ENCODE measurements at places on chromosomes 2 and 18.

- DNase-seq = no peak
Measured at GRCh38 chr2:47868611-47869352, 37.5 kb downstream of the FBXO11 start.

- no peak for DNase-seq
Measured at GRCh38 chr2:100581277-100581612, 18.5 kb downstream of the PDCL3 start.

DNA sequence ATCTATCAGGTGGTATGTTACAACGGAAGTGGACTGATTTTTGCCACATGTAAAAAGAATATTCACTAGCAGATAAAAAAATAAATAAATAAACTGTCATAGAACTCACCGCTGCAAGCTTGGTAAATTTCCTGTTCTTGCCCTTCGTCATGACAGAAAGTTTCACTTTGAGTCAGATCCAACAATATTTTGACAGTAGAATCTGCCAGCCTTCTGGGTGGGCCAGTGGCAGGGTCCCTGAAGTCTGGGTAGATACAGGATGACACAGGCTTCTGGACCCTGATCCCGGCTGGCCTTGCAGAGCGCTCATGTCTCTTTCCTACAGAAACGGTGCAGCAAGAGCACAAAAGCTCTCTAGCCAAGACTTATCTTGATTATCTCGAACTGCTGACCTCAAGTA lies 97.8 kb upstream of the PMAIP1 start:
- no peak for DNase-seq

- no peak for DNase-seq
Measured at GRCh38 chr2:80896576-80896975, 592.0 kb upstream of the LRRTM1 start.

- no peak for DNase-seq
Measured at GRCh38 chr2:197324801-197325200, 14.2 kb upstream of the ANKRD44 start.

DNA sequence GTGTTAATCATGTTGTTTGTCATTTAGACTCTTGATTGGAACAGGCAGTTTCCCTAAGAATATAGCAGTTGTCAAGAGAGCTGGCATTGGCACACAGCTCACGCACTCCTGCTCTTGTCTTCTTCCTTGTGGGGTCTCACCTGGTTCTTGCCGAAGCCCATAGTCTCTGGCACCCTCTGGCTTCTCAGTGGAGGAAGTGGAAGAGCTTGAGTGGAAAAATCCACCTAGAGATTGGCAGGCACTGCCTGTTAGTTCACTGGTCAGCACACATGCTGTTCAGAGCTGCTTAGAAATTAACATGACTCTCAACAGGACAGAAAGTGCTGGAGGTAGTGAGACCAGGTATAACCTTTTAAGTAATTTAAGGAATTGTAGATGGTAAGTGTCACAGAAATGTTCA lies 28.3 kb downstream of the SCTR start:
- DNase-seq = no peak

DNA sequence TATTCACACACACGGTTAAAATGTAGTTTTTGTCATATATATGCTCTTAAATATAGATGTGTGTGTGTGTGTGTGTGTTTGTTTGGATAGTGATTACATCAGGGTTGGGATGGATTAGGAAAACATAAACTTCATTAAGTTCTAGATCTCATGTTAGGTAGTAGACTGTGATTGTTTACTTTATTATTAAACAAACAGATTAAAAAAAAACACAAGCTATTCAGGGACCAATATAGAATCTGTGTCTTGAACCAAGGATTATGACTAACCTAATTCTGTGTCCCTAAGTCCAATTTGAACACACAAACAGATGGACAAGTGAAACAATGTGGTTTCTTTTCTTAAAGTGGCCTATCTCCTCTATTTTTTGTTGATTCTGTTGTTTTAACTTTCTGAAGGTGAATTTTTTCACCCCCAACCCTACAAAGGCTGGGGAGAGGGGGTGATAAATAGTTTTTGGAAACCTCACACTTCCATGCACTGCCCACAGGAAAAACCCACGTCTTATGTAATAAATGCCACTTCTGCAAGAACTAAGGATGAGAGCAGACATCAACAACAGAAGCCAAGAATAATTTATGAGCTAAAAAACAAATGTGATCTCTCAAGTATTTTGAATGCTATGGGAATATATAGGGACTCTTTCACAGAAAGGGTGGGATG lies 40.7 kb downstream of the IL1R2 start:
- DNase-seq = no peak
